ENCODE measurements at places on chromosomes 16 and 17.

GRCh38 chr16:60655514-60656153 lies 1380.6 kb downstream of the CDH8 start:
- no peak for DNase-seq

GRCh38 chr16:85386467-85387170 lies 226.5 kb upstream of the GSE1 start:
- no peak for DNase-seq

- DNase-seq = no peak
These were observed 18.4 kb downstream of the ADCY9 start for GRCh38 chr16:4097826-4098240.

- DNase-seq = no peak
These were observed 389.9 kb downstream of the MAF start for GRCh38 chr16:79210607-79211006.

DNA sequence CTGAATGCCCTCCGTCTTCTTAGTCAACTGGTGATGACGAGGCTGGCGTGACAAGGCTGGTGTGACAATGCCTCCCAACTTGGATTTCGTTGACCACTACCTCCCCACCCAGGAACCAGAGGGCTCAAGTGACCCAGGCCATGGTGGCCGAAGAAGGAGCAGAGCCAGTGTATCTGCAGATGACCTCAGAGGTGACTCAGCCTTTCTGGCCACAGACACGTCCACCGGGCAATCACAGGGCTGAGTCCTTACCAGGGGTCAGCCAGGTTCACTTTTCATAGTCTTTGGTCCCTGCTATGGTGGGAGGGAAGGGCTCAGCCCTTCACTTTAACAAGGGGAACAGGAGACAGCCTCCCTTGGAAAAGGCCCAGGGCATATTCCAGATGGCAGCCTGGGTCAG lies 116.3 kb downstream of the MAF start:
- no peak for DNase-seq

Data from T-helper 22 cell (primary cell).